ENCODE measurements at places on chromosomes 2 and 18. TPM values are rescaled to one million over a fixed set of nuclear protein-coding genes. Genes with fewer than 3 reads are reported as not detected.

- no peak for DNase-seq
These were observed 695.9 kb downstream of the EPHA4 start for GRCh38 chr2:220876080-220876824.

- no peak for DNase-seq
These were observed 569.7 kb downstream of the RIT2 start for GRCh38 chr18:42545825-42546224.

DNA sequence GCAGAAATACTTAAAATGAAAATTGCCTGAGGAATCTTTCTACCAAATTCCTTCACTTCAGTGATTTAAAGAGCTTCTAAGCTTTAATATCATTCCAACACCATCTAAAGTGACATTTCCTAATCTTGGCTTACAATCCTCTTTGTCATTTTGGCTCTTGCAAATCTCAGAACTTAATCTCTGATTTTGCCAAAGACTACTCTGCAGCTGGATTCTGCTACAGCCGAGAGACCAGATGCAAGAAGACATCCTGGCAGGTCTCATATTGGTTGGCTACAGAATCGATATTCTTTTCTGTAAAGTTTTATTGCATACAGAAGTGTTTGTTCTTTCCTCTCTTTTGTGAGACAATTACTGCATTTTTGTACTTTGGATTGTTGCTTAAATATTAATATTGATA, 716.5 kb upstream of the LRATD1 start:
- no peak for DNase-seq

DNA sequence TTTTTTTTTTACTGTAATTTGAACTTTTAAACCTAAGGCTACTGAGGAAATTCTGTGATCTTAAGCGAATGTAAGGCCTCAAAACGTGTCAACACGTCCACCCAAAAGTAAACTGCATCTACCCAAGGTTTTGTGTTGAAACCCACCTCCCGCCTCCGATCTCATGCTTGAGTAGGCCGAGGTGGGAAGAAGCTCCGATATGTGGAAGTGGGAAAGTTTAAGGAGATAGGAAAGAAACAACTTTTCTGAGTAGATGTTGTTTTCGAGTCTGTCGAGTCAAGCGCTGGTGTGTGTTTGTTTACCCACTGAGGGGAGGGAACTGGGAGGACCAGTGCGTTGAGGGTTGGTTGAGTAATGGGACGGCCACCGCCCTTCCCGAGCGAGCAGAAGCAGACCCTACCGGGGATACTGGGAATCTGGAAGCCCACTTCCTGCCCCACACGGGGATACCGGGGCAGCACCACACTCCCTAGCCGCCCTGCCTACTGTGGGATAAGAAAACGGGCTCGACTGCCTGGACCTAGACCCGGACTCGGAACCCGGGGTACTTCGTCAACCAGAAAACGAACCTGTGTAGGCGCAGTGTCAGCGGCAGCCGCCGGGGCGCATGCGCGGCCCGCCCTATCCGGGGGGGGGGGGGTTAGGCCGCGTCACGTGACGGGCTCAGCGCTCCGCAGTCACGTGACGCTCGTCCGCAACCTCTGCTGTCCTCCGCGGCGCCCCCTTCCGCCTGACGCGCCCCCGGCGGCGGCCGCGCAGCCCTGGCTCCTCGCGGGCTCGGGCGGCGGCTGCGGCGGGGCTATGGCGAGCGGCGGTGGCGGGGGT, at the start of gene RETREG2:
Gene RETREG2, plus strand, starts transcription at position 724 of the 825 bp plus-strand sequence. Its CDS starts 78 bp downstream, at position 802.
- peak; percentile 95 for DNase-seq

GRCh38 chr2:226712941-226713340, 86.7 kb downstream of the IRS1 start:
- no peak for DNase-seq

GRCh38 chr2:215621381-215621780, 185.5 kb upstream of the FN1 start:
- DNase-seq: no peak

TNFRSF11A gene
- 21.7 TPM for polyA plus RNA-seq

RAMP1 gene
- 76.1 TPM for polyA plus RNA-seq

- DNase-seq: no peak
These were observed 1.4 kb downstream of the PCBP1 start for GRCh38 chr2:70088598-70089219.

NPHP1 gene
- polyA plus RNA-seq: 3.9 TPM

DNA sequence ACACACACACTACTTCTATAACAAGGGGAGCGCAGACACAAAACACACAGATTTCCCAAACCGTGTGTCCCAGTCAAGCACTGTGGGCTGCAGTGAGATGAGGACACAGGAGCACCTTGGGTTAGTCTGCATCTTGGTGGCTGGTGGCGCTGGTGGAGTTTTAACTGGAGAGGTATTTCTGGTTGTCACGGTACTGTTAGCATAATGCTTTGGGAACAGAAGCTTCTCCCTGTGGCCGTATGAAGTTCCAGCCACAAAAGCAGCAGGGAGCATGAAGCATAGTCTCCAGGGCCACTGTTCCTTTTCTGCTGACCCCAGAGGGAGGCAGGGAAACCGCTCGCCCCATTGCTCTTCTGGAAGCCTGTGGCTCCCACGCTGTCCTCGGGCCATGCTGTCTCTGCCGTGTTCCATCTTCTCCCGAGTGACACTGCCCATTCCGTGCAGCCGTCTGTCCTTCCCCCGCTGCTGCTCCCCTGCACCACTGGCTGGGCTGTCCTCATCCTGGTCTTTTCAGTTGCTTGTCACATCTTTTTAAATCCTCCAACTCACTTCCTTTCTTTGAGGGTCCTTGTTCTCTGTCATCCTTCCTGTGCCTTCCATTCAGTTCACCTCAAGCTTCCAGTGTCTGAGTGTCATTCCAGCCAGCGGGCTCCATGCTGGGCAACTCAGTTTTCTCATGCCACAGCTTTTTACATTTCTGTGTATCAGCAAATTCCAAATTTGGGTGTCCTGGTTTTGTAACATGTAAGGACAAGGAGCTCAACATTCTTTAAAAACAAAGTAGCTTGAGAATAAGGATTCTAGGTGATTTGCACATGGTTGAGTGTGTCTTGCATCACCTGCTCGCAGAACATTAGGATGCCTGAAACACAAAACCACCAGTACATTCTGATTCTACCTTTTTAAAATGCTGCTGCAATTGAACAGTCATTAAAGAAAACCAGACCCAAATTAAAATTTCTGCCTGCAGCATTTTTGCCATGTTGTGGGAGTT, 125.0 kb downstream of the MTCL1 start:
- DNase-seq: no peak

ARL5A gene
- polyA plus RNA-seq: 43.4 TPM

DNA sequence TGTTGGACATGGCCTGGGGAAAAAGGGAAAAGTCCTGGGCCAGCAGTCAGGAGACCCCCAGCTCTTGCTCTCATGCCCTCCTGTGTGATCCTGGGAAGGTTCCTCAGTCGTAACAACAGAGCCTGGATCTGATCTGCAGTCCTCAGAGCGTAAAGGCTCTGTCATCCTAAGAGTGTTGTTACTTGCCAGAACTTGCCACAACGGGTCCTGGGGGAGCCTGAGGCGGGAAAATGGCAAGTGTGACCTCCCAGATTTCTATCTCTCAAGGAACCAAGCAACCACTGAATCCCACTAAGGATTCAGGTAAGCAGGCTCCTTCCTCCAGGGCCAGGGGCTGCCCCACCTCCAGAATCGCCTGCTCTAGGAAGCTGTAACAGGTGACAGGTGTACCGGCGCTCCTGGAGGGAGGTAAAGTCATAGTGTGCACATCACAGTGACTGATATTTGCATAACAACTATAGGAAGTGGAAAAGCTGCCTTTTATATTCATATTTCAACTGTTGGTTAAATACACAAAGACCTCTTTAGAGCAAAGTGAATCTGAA, 18.4 kb downstream of the HS1BP3 start:
- DNase-seq: no peak

DNA sequence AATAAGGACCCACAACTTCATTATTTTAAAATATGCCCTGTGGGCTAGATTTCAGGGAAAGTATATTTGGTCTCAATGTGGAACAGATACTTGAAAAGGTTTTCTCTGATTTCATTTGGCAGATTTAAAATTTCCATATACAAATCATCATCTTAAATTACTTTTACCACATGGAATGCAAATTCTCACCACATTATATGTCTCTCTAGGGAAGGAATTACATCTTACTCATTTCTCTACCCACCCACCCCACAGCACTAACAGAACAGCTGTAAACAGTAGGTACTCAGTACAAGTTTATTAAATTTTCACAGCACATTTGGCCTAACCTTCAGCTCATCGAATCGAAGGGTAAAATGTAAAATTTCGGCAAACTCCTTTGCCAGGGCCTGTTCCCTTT, 104.0 kb downstream of the CYRIA start:
- DNase-seq: no peak

- DNase-seq: no peak
These were observed 2.8 kb downstream of the ECEL1 start for GRCh38 chr2:232484628-232485347.

DNA sequence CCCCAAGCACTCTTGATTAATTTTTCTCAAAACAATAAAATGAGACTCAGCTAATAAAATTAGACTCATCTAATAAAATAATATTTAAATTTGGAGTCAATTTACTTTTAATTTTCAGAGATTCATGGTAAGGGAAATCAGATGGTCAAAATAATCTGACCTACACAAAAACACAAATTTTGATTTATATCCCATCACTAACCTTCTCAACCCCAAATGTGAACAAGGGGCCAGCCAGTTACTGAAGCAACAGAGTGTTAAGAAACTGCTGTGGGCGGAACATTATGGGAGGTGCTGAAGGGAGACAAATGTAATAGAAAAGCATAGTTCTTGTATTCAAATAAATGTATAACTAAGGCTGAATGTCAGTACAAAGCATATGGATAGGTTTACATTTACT, 28.5 kb upstream of the PPP3R1 start:
- DNase-seq: no peak

LINC00305 gene
- polyA plus RNA-seq: not detected

C2orf81 gene
- polyA plus RNA-seq: 2.0 TPM

GRCh38 chr2:32900246-32900973, 46.3 kb upstream of the LTBP1 start:
- DNase-seq: no peak

- no peak for DNase-seq
These were observed 84.5 kb upstream of the GALNT5 start for GRCh38 chr2:157172866-157173578.

SPP2 gene
- 0.06 TPM for polyA plus RNA-seq

CCDC121 gene
- polyA plus RNA-seq: 5.4 TPM

- DNase-seq: no peak
These were observed 788.2 kb downstream of the DSC3 start for GRCh38 chr18:30254331-30254730.

ERMN gene
- polyA plus RNA-seq: 0.57 TPM

- DNase-seq: no peak
These were observed 79.3 kb upstream of the RNU4ATAC start for GRCh38 chr2:121451398-121451797.

DNA sequence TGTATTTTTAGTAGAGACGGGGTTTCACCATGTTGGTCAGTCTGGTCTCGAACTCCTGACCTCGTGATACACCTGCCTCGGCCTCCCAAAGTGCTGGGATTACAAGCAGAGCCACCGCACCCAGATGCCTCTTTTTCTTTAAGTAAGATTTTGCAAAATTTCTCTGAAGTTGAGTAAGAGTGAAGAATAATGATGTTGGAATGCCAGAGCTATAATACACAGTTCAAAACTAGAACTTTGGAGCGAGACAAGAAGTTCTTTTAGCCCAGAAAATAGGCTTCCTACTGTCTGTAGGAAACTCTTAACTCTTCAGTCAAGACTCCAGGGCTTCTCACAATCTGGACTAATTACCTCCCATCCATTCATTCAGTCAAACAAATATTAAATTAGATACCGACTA, 51.4 kb downstream of the MARCHF4 start:
- DNase-seq: no peak

DNA sequence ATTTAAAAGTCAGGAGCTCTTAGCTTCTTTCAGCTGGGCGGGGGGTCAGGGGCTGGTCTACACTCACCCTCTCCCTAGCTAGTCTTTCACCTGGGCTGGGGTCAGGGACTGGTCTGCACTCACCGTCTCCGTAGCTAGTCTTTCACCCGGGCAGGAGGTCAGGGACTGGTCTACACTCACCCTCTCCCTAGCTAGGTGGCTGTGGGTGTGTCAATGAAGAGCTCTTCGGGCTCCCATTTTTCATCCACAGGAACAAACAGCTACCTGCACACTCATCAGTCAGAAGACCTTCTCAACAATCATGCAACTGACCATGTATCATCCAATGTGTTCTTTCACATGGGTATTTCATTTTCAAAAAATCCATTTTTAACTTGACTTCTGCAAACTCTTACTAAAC, 8.0 kb downstream of the CHST10 start:
- no peak for DNase-seq

DNA sequence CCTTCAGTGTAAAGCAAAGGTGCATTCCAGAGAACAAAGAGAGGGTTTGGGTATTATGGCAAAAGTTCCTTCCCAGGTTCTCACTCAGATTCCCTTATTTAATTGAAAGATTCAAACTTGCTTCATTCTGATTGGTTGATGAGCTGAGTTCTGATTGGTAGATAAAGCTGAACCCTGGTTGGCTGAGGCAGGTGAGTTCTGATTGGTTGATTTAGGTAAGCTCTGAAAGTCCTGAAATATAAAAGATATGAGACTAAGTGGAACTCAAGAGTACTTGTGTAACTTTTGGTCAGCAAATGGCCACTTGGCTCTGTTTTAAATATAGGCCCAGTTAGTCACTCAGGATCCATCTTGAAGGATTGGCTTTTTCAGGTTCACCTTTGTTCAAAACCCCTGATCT, 99.8 kb upstream of the FBXO11 start:
- DNase-seq: no peak

GRCh38 chr2:127205218-127206125, 14.6 kb downstream of the CYP27C1 start:
- no peak for DNase-seq

GRCh38 chr2:8217468-8218030, 464.3 kb upstream of the ID2 start:
- DNase-seq: no peak

GRCh38 chr2:206526416-206526815, 83.1 kb downstream of the ADAM23 start:
- DNase-seq: no peak

GRCh38 chr2:38266382-38267061, 110.6 kb downstream of the ATL2 start:
- no peak for DNase-seq

- DNase-seq: no peak
These were observed 67.0 kb downstream of the ZNF521 start for GRCh38 chr18:25284861-25285550.

PDK1 gene
- 13.8 TPM for polyA plus RNA-seq

MYO5B gene
- 52.0 TPM for polyA plus RNA-seq

GRCh38 chr2:174595891-174596397, 1.7 kb downstream of the WIPF1 start:
- DNase-seq: no peak

DNA sequence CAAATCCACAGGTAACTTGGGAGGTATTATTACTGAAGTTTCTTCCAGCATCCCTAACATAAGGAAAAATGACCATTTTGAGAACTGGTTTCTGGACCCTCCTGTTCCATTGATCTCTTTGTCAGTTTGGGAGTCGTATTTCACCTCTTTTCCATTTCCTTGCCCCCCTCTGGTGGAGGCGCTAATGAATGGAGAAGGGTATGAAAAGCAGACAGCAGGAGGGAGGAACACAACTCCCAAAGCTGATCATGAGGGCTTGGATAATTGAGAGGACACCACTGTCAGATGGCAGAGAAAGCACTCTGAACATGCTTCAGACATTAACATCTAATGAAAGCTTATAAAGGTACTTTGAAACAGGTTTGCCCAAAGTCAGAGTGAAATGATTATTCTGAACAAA, 56.6 kb upstream of the TLK1 start:
- no peak for DNase-seq

GRCh38 chr2:64978514-64979268, 10.5 kb upstream of the SLC1A4 start:
- no peak for DNase-seq

- peak; percentile 71 for DNase-seq
These were observed 720 bp downstream of the LBX2 start for GRCh38 chr2:74498500-74499266.

- no peak for DNase-seq
These were observed 6.6 kb upstream of the KANSL1L start for GRCh38 chr2:210177769-210178168.

All from large intestine (tissue), 12 donors.